Spinal cord (tissue), 10 donors: ENCODE measurements at places on chromosomes 7 and 10.

DNA sequence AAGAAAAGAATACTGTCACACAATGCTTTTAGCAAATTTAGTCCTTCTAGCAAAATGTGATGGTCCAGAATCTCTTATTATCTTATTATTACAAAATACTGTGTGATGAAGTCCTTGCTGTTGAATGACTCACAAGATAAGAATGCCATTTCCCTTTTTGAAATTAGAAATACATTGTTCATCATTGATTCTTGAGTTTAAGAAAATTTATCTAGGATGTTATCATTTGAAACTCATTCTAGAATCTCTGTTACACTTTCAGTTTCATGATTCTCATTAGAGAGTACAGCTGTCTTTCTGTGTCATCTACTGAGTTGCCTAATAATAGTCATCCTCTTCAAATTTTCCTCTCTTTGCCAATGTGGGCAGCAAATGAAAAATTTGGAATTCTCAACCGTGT lies 9.6 kb downstream of the ZKSCAN5 start:
- DNase-seq: no peak

DNA sequence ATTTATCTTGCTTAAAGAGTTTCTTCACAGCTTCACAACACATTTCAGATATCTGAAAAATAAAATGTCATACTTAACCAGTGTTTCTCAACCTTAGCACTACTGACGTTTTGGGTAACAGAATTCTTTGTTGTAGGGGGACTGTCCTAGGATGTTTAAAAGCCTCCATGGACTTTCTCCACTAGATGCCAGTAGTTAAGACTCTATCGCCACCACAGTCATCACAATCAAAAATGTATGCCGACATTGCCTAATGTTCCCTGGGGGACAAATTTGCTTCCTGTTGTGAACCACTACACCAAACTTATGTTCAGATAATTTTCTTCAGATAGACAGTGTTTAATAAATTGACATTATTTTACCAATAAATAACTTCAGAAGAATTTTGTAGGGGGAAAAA lies 13.4 kb downstream of the NOC3L start:
- no peak for DNase-seq

DNA sequence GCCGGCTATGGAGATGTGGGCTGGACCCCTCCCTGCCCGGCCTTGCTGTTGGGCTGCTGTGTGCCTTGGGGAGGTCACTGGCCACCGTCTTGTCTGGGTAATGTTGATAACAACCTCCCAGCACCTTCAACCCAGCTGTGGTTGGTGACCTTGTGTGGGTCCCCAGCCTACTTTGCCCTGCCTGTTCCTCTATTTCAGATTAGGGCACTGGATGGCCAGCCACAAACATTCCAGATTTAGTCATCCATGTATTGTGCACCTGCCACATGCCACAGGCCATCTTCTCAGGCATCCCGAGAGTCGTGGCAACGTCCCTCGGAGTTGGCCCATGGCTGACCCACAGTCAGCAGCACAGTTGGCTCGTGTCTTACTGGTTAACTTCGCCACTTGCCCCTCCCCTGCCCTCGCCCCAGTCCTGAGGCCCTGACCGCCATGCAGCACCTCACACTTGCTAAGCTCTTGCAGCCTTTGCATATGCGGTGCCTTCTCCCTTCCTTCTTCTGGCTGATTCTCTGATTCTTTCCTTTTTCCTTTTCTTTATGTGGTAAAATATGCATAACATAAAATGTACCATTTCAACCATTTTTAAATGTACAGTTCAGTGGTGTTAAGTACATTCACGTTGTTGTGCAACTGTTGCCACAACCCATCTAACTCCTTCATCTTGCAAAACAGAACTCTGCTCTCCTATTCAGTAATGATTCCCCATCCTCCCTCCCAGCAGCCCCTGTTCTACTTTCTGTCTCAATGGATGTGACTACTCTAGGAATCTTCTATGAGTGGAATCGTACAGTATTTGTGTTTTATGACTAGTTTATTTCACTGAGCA lies 60.6 kb downstream of the PRF1 start:
- no peak for DNase-seq

DNA sequence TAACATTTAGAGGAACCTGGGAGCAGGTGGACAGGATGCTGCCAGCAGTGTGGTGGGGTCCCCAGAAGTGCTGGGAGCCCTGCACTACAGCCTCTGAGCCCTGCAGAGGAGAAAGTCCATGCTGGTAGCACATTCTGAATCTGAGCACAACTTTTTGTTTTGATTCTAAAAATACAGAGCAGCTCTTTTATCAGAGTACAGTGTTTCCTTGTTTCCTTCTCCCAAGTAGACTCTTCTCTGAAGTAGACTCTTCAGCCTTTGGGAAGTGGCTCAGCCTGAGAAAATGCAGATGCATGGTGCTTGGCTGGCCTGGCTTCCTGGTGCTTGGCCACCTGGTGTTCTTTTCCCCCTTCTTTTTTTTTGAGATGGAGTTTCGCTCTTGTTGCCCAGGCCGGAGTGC lies 9.1 kb downstream of the ADCY1 start:
- DNase-seq: no peak

DNA sequence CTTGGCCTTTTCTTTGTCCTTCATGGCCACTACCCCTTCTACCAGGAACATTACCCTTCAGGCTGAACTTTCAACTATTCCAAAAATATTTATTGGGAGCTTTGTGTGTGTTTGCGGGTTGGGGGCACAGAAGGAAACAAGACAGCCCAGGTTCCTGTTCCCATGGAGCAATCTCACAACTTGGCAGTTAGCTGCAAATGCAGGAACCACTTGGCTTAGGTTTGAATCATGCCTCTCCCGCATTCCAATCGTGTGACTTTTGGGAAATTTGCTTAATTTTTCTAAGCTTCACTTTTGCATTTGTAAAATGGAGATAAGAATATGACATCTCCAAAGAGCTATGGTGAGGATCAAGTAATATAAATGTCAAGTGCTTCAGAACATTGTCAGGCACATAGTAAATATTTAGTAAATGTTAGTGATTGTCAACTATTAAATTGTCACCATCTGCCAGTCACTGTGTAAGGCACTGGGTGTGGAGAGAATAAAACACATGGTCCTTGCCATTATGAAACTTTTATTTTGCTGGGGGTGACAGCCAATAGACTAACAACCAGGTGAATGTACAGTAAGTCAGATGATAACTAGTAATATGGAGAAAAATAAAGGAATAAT lies 277.1 kb downstream of the SNX13 start:
- no peak for DNase-seq

GRCh38 chr10:132748135-132748534 lies 37.8 kb downstream of the NKX6-2 start:
- DNase-seq: no peak

DNA sequence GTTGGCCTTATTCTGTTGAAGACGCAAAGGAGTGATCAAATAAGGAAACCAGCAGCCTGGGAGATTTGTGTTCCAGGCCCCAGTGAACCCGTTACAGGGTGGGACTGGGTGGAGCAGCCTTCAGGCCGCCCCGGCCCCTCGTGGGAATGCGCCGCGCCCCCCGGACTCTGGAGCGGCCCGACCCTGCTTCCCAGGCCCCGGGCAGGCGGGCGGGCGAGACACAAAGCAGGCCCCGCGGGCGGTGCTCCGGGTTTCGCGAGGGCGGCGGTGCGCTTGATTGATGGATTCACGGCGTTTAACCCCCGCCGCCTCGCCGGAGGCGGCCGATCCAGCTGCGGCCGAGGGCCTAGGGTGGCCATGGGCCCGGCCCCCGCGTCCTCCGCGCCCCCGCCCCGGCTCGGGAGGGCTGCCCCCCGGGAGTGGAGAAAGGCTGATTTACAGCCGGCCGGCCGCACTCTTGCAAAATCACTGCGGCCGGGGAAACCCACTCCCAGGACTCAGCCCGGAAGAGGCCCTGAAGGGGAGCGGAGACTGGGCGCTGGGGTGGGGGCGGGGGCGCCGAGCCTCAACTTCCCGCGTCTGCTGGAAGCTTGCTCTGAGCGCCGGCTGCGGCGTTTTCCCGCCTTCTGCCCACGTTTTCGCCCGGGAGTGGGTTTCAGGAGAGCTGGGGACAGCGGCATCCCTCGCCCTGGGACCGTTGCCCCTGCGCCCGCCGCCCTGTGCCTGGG lies 299.6 kb upstream of the NFE2L3 start:
- DNase-seq: peak; percentile 61
